ENCODE measurements at places on chromosomes 16 and 17.
A peak's percentile ranks its signal among the peaks of the same experiment; 100 is the strongest.

DNA sequence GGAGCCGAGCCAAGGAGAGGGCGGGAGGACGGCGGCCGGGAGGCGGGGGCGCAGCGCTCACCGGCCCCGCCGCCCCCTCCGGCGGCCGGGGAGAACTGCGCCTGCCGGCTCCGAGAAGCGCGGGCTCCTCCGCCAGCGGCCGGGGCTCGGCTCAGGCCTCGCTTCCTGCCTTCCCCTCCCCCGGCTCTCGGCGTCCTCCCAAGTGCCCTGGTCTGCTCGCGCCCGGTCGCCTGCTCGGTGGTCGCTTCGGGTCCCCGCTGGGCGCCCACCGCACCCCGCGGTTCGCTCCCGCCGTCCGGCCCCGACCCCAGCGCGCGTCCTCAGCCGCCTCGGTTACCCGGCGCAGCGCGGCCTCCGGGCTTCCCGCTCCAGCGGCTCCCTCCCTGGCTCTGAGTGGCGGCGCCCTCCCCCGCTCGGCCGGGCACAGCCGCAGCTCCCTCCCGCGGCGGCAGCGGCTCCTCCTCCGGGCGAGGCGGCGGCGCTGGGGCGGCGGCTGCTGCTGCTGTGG, 313 bp downstream of the UBTF start:
- DNase-seq = peak; percentile 80

GRCh38 chr16:85602402-85603202, 10.5 kb upstream of the GSE1 start:
- DNase-seq = no peak

GRCh38 chr17:34638526-34639260, 59.3 kb downstream of the TMEM132E start:
- DNase-seq = no peak

GRCh38 chr16:19967561-19967960, 82.9 kb upstream of the GPRC5B start:
- DNase-seq = no peak

- no peak for DNase-seq
These were observed 43.4 kb downstream of the TAOK1 start for GRCh38 chr17:29433541-29433940.

DNA sequence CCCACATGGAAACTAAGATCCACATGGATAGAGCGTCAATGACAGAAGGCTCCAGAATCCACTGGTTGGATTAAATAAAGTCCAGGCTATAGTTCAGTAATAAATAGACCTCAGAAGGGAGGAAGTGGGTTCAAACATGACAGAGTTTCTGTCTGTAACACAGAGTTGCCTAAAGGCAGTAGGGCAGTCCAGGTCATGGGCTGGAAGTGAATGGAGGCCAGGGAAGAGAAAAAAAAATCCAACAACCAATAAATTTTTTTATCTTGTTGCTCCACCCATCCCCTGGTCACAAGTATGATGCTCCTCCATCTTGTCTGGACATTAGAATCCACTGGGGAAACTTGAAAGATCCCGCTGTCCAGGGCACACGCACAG, 92.4 kb downstream of the RGS9 start:
- DNase-seq = no peak

GRCh38 chr16:85571813-85572619, 41.1 kb upstream of the GSE1 start:
- DNase-seq = no peak

GRCh38 chr17:8468980-8469379, 33.3 kb downstream of the NDEL1 start:
- no peak for DNase-seq

- DNase-seq = no peak
These were observed 133.9 kb downstream of the SOCS1 start for GRCh38 chr16:11121914-11122692.

- no peak for DNase-seq
These were observed 613 bp downstream of the ECI1 start for GRCh38 chr16:2250652-2251295.

- peak; percentile 69 for DNase-seq
These were observed 46.3 kb downstream of the ZNF652 start for GRCh38 chr17:49315551-49316257.

GRCh38 chr16:28218109-28218508, 6.3 kb upstream of the XPO6 start:
- peak; percentile 59 for DNase-seq

DNA sequence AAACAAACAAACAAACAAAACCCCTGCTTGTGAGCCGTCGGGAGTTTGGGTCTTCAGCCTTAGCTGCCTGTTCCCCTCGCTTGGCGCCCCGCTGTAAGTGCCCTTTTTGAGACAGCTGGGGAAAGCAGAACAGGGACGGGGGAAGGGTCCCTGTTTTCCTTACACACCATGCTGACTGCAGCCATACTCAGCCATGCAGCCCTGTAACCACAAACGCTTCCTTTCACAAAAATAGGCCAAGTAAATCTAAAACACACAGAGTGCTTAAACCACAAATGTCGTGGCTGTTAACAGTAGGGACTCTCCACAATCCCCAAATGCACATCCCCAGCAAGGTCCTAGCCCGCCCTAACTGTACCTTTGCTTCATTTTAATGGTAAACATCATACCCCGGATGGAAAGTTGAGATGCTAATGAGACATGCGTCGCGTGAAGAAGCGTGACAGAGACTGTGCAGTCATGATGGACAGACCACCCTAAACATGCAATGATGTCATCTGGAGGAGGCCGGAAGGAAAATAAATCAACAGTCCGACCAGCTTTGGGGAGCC, 129.9 kb downstream of the MGAT5B start:
- peak; percentile 88 for DNase-seq

DNA sequence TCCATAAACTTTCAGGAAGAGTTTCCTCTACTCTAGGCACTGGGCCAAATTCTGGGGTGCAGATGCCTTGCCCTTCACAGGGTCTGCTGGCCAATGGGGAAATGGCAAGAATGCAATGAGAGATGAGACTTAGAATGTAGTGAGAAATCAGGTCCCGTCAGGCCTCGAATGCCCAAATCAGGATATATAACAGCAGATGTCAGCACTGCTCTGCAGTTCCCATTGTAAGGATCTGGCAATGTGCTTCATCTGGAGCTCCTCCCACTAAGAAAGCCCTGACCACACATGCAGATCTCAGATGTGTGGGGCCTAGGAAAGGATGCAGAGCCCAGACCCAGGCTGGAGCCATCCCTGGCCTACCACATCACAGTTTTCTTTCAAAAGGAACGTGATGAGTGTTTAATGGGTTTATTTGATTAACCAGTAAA, 13.9 kb upstream of the LPCAT2 start:
- no peak for DNase-seq

GRCh38 chr17:41967141-41967920, 736 bp downstream of the CNP start:
- peak; percentile 27 for DNase-seq

DNA sequence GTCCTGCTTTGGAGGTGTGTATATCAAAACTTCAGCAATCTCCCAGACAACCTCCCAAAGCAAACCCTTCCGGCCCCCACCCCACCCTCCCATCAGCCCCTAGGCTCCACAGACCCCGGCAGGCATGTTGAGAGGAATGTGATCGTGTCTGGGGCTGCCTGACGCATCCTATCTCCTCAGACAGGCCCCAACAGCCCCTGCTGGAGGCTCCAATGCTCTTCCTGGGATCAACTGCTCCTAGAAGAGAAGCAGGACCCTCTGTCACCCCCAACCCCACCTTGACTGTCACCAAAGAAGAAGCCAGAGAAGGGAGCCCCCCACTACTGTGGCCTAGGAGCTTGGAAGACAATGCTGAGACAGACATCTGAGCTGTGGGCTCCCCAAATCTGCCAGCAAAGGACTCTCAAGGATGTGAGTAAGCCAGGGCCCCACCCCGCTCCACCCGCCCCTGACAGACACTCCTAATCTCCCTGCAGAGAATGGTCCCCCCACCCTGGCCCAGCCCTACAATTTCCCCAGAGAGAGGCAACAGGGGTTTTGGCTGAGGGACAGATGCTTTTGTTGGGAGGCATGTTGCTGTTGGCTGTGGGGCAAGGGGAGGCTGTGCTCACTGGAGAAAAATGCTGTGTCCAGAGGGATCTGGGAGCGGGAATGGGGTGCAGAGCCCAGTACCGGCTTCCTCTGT, 1.6 kb upstream of the KRT14 start:
- DNase-seq = no peak
